SJSA1 (cell line): ENCODE measurements at places on chromosomes 5 and 9.

DNA sequence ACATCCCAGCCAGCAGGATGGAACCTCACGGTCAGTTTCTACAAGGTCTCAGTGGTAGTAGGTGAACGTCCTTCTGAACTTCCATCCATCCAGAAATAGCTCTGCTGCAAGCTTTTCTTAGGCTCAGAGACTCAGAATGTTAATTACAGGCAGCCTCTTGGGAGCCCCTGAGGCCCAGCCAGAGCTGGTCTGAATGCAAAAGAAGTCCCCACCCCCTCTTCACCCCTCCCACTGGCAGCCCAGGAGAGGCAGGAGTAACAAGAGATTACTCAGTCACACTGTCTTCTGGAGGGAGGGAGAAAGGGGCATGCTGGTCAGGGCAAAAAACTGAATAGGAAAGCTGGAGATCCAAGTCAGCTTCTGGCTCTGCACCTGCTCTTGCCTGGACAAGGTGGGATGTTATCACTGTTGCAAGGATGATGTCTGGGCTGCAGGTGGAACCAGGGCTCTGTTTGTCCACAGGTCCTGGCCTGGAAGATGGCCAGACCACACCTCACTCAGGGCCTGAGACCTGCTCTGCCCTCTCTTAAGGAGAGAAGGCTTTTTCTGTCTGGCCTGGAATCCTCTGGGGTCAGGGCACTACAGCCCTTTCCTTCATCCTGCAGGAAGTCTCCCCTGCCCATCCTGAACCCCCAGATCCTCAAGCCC, 9.1 kb downstream of the ENHO start:
- no peak for DNase-seq

- no peak for DNase-seq
Observed at GRCh38 chr9:93713716-93714115, 137.3 kb downstream of the PHF2 start.

GRCh38 chr5:9724707-9725106, 94.6 kb upstream of the TAS2R1 start:
- no peak for DNase-seq

- no peak for DNase-seq
Observed at GRCh38 chr9:135612437-135612836, 26.9 kb downstream of the GLT6D1 start.

- DNase-seq: no peak
Observed at GRCh38 chr5:4017076-4017803, 421.6 kb downstream of the IRX1 start.

DNA sequence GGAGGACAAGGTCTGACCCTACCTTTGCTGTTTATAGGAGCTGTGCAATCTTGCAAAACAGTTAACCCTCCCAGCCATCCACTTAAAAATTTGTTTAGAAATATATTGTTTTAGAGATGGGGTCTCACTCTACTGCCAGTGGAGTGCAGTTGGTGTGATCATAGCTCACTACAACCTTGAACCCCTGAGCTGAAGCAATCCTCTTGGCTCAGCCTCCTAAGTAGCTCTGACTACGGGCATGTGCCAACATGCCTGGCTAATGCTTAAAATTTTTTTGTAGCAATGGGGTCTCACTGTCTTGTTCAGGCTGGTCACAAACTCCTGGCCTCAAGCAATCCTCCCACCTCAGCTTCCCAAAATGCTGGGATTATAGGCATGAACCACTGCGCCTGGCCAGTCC, 120.2 kb upstream of the PJA2 start:
- DNase-seq: no peak

DNA sequence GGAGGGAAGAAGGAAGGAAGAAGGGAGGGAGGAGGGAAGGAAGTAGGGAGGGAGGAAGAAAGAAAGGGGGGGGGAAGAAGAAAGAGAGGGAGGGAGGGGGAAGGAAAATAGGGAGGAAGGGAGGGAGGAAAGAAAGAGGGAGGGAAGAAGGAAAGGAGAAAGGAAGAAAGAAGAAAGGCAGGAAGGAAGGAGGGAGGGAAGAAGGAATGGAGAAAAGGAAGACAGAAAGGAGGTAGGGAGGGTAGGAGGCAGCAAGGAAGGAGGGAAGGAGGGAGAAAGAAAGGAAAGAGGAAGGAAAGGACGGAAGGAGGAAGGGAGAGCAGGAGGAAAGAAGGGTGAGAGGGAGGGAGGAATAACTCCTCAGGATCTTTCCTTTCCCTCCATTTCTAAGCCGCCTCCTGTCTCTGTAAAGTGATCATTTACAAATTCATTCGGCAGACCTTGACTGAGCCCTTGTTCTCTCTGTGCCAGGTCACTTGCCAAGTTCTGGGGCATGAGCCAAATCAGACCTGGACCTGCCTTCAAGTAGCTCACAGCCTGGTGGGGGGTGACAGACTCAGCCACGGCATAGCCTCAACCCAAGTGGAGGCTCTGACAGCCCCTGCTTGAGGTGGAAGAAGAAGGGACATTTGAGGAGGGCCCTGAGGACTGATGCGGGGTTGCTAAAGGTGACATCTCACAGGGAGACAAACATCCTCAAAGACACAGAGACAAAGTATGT, 69.0 kb upstream of the HRH2 start:
- no peak for DNase-seq

DNA sequence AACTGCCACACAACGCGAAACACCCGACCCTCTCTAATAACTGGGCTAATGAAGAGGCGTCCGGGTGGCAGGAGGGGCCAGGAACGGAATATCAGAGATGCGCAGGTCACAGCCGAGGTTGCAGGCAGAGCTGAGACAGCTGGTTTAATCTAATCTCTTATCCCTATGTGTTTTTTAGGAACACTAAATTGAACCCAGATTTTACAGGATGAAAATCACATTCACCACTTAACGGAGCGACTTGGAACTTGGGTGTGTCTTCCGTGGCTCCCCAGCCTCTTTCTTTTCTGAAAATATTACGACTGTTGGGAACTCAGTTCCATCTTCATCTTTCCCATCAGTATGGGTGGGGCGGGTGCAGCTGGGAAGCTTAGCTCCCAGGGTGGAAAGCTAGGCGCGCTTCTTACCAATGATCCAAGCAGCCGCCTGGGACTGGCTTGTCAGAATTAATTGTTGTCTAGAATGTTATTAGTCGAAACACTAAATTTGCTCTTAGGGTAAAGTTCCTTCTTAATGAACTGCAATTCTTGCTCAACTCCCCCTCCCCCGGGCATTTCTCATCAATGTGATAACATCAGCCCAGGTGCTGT, 92.5 kb downstream of the IRX2 start:
- no peak for DNase-seq

- DNase-seq: no peak
Observed at GRCh38 chr9:137694236-137694959, 75.6 kb downstream of the EHMT1 start.

GRCh38 chr5:80747922-80748321, 93.1 kb upstream of the DHFR start:
- DNase-seq: no peak

DNA sequence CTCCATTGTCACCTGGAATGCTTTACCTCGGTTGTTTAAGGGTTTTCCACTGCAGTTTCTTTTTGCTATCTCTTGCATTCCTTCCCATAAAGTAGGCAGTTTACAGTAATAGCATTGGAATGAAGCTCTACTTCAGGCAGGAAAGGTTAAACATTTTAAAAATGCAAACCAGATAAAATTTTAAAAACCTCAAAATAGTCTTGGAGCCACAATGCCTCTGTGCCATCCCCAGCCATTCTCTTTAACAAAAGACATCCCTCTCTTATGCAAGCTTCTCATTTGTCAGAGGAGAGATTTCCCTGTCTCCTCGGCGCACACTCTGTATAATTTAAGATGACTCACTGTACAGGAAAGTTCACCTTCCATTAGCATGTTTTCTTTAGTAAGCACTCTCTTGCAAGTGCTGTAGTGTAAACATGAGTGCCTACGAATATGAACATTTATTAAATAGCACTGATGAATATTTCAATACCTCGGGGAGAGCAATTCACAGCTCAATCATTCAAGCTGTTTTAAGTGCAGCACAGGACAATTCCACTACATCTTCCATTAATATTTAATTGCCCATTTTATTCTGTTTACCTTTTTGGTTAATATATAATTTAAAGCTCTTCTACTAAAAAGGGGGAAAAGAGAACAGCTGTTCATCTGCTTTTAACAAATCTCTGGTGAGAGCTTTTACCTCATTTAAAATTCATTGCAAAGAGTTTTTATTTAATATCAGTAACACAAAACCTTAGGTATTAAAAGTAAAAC, 343.6 kb downstream of the SPATA31D1 start:
- peak; percentile 86 for DNase-seq

- DNase-seq: no peak
Observed at GRCh38 chr9:84212246-84212645, 128.3 kb downstream of the SLC28A3 start.

DNA sequence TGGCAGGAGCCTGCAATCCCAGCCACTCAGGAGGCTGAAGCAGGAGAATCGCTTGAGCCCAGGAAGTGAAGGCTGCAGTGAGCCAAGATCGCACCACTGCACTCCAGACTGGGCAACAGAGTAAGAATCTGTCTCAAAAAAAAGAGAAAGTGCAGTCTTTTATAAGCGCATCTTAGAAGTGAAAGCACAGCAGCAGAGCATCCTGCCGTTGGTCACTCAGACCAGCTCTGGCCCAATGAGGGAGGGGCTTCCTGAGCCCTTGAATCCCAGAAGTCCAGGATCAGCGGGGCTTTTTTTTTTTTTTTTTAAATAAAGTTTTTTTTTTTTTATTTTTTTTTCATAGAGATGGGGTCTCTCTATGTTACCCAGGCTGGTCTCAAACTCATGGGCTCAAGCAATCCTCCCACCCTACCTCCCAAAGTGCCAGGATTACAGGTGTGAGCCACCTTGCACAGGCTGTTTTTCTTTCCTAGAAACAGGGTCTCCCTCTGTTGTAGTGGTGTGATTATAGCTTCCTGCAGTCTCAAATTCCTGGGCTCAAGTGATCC, 42.3 kb downstream of the NAIF1 start:
- DNase-seq: no peak
